ENCODE measurements at places on chromosomes 5 and 9. TPM values are rescaled to one million over a fixed set of nuclear protein-coding genes. Genes with fewer than 3 reads are reported as not detected.

GRCh38 chr5:120124031-120124430 is 340.1 kb upstream of the PRR16 start:
- no peaks in the 10 kb centered on the region for H3K36me3 ChIP-seq
- H3K27ac ChIP-seq, result no peak overlapping the region
- no peaks in the 10 kb centered on the region for H3K27me3 ChIP-seq
- no peaks in the 10 kb centered on the region for H3K4me1 ChIP-seq

ELOVL7 gene
- 4.3 TPM for total RNA-seq

GRCh38 chr5:142578161-142578830 is 107.6 kb downstream of the FGF1 start:
- no peaks in the 10 kb centered on the region for H3K36me3 ChIP-seq
- H3K27ac ChIP-seq, result no peak overlapping the region
- H3K27me3 ChIP-seq, result no peaks in the 10 kb centered on the region
- H3K4me1 ChIP-seq, result no peaks in the 10 kb centered on the region
- no peak overlapping the region for H3K4me3 ChIP-seq
- no peak for DNase-seq

SPINK1 gene
- total RNA-seq, result not detected

- no peaks in the 10 kb centered on the region for H3K27me3 ChIP-seq
- no peaks in the 10 kb centered on the region for H3K4me1 ChIP-seq
- no peak for DNase-seq
- no peak overlapping the region for H3K4me3 ChIP-seq
- H3K36me3 ChIP-seq, result no peaks in the 10 kb centered on the region
Measured at GRCh38 chr9:86763791-86764190, 183.5 kb downstream of the GAS1 start.

GRCh38 chr5:172990776-172991175 is 7.2 kb downstream of the ATP6V0E1 start:
- H3K36me3 ChIP-seq, result peaks cover 21% of the 10 kb centered on the region
- no peak for DNase-seq

Measured in adrenal gland (tissue), 19 donors.